ENCODE measurements at places on chromosomes 6 and 20. TPM values are rescaled to one million over a fixed set of nuclear protein-coding genes. Genes with fewer than 3 reads are reported as not detected.

The SNAP25 gene
- 6.7 TPM for polyA plus RNA-seq

The CLPSL1 gene
- 0.88 TPM for polyA plus RNA-seq

The ADGB gene
- 0.34 TPM for polyA plus RNA-seq

The TMEM170B gene
- 10.2 TPM for polyA plus RNA-seq

The TMEM14A gene
- 51.2 TPM for polyA plus RNA-seq

The COX4I2 gene
- polyA plus RNA-seq: 2.3 TPM

The MYB gene
- 3.7 TPM for polyA plus RNA-seq

The PEDS1 gene
- 28.7 TPM for polyA plus RNA-seq

The RNF182 gene
- polyA plus RNA-seq: 2.5 TPM

The HLA-DRB5 gene
- 11.4 TPM for polyA plus RNA-seq

DNA sequence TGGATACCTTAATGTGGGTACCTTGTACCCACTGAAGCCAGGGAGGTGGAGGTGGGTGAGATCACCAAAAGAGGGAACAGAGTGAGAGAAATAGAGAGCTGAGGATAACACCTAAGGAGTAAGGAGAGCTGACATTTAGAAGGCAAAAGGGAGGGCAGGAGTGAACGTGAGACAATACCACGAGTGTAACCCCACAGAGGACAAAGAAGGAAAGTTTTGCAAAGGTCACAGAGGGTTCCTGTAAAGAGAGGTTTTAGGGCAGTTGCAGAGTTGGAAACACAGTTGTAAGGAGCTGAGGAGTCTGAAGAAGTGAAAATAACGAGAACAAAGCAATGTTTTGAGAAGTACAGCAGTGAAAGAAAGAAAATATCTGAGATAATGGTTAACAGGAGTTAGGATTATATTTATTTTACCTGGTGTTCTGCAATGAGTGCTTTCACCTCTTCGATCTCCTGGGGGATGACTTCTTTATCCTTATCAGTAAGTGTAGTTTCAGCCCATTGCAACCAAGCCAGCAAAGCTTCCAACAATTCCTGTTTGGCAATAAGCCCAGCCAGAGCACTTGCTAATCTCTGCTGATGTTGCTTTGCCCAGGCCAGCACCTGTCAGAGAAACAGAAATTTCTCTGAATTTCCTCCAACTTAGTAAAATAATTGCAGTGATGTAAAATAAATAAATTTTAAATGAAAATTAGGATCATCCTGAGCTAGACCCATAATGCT lies 166.8 kb downstream of the DST start:
- no peak for DNase-seq

DNA sequence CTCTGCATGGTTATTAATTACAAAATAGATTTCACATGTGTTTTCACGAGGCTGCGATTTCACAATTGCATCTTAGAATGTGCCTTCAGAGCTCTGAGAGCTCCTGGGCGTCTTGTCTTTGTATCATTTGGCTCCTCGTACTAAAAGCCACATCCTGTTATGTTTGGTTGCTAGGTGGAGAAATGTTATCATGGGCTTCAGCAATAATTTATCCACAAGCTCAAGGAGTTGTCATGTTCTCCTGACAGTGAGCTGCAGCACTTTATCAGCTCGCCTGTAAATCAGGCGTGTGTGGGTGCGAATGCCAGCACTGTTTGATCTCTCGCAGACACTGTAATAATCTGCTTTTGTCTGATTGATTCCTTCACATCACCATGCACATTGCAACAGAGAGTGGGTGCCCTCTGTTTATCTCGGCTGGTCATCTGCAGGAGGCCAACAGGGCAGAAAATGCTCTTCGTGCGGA lies 218.6 kb upstream of the ZFP64 start:
- no peak for DNase-seq

- DNase-seq: no peak
These were observed 198.6 kb upstream of the UST start for GRCh38 chr6:148548065-148548748.

DNA sequence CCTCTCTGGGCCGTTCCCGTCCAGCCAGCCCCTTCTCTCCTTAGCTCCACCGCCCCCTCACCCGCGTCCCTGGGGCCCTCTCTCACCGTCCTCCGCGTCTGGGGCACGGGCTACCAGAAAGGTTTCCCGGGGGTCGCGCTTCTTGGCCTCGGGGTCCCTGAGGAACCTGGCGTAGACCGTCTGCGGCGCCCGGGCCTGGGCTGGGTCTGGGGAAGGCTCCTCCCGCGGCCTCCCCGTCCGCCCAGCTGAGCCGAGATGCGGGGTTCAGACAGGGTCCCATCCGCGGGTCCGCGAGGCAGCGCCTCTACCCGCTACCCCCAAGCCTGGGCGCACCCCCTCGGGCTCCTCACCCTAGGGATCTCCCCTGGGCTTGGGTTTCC lies 1.1 kb downstream of the TULP1 start:
- no peak for DNase-seq

DNA sequence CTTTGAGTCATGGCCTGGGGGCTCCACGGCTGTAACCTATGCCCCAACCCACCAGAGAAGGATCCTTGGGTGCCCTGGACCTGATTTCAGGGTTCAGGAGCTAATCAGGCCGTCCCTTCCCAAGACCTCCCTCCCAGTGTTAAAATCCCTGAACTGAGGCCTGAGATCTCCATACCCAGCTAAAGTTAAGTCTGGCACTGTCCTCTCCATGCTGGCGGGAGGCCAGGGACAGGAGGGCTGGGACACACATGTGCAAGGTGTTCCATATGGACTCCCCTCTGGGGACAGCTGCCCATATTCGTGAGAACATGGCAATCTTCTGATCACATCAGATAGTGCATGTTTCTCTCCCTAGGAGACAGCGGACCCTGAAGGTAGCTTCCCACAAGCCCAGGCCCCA lies 11.5 kb upstream of the TREML4 start:
- DNase-seq: no peak

- DNase-seq: no peak
These were observed 1289.3 kb downstream of the HACE1 start for GRCh38 chr6:103570431-103570830.

DNA sequence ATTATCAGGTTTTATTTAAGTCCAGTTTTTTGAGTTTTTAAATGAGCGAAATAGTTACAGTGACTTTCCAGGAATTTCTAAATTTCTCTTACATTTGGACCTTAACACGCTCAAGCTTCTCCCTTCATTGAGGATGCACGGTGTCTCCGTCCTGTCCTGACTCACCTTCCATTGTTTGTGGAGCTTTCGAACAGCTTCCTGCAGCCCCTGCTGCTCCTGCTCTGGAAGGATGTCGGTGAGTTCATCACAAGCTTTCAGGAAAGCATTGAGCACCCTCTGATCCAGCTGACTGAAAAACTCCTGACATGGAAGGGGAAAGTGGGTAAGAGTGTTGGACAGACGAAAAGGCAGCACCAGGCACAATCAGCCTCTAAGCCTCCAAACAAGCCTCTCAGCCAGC lies 183.7 kb downstream of the SYNE1 start:
- DNase-seq: no peak

DNA sequence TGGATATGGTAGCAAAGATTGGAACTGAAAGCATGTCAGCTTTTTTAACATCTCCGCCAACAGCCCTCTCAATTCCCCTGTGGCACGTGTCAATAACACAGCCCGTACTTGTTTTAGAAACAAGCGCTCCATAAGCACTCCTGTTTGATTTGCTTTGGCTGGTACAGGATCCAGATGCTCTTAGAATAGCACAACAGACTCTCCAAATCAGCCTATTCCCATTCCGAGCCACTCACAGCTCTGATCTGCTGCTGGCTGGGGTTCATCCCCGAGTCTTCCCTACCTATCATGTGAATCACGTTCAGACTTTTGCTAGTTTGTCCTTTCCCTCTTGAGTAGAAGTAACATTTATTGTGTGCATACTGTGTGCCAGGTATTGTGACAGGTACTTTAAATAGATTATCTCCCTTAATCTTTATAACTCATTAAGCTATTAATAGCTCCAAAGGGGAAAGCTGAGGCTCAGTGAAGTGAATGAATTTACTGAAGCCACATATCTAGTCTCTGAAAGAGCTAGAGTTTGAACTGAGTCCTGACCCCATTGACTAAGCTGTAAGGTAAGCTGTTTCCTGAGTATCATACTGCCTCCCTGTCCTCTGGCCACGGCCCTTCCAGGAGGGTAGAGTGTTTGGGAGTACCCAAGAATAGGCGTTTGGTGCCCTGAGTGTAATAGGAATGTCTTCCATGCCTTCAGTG lies 46.7 kb downstream of the RALY start:
- no peak for DNase-seq

DNA sequence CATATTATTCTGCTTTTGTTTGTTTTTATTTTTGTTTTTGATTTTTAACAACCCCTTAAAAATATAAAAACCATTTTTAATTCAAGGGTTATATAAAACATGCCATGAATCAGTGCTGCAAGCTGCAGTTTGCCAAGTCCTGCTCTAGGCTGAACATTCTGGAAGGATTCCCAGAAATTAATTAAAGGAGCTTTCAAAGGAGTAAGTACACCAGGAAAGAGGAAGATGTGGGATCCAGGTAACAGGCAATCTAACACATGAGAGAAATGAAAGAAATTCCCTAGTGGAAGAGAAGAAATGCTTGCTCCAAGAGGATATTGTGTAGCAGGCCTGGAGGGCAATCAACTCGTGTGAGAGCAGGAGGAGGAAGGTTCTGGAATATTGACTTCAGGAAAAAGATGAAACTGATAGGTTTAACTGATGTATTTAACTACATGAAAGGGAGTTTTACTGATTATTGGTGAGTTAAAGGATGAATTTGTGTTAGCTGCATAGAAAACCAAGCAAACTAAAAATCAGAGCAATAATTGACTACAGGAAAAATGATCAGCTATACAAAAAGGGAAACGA lies 146.0 kb upstream of the PHACTR1 start:
- no peak for DNase-seq

DNA sequence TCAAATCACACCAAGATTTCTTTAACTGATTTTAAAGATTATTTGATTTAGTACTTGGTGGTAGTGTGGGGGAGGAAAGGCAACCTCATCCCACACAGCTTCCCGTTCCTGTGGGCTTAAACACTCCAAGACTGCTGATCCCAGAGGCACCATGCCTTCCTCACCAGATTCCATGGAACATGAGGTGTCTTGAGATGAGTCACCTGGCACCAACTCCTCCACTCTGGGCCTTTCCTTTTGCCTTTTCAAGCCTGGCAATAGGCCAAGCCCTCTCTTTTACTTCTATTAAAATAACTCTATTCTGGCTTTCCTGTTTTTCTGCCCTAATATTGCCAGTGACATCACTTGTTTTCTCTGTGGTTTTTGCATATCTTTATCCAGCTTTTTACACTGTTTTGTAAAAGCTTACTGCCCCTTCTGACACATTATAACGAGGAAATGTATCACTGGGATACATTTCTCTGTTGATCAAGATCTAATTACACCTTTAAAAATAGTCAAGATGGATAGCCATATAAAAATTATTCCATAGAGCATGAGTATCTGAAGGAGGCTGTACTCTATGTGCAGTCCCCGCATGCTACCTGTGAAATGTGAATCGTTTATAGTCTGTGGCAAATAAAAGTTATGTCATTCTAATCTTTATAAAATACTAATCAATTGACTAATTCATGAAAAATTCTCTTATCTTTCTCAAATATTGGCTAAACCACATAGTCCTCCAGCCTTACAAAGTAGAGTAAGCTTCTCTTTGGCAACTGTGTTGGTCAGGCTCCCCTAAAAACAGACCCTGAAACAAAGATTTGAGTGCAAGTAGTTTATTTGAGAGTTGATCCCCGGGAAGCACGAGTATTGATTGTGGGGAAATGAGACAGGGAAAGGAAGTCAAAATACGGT lies 257.8 kb upstream of the KCNQ5 start:
- no peak for DNase-seq

GRCh38 chr6:167153521-167153959 lies 4.2 kb downstream of the GPR31 start:
- DNase-seq: no peak

DNA sequence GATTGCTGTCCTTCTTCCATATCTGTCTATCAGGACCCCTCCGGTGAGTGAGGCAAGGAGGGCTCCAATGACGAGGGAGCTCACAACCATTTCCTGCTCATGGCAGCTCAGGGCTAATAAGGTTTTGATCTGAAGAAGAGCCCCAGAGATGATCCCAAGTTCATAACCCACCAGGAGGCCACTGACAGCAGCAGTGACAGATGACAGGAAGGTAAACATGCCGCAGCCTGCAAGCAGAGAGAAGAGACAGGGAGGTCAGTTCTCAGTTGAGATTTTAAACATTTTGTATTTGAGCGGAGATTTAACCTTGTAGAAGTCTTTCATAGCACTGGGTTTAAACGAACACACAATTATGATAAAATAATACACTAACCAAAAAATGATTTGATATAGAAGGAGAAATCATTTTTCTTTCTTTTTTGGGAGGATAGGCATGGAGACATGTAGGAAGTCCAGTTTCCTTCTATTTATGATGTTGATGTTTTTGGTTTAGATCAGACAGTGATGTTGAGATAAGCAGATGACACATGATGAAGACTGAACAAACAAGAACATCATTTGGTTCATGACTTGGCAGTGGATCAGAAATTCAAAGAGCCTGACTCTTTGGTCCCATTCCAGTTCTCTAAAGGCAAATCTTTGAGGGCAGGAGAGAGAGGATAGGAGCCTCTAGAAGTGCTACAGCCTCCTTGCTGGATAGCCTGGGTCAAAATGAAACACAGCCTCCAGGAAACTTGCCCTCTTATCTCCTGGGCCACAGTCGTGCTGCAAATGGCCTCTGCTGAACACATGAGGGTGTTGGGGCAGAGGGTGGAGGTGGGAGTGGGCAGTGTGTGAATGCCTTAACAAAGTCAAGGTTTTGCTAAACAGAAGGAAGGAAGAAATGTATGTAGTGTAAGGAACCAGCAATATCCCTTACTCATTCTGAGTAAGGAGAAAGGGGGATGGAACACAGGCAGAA lies 22.6 kb downstream of the SLC2A12 start:
- no peak for DNase-seq

GRCh38 chr6:1208876-1209275 lies 103.0 kb upstream of the FOXQ1 start:
- no peak for DNase-seq

DNA sequence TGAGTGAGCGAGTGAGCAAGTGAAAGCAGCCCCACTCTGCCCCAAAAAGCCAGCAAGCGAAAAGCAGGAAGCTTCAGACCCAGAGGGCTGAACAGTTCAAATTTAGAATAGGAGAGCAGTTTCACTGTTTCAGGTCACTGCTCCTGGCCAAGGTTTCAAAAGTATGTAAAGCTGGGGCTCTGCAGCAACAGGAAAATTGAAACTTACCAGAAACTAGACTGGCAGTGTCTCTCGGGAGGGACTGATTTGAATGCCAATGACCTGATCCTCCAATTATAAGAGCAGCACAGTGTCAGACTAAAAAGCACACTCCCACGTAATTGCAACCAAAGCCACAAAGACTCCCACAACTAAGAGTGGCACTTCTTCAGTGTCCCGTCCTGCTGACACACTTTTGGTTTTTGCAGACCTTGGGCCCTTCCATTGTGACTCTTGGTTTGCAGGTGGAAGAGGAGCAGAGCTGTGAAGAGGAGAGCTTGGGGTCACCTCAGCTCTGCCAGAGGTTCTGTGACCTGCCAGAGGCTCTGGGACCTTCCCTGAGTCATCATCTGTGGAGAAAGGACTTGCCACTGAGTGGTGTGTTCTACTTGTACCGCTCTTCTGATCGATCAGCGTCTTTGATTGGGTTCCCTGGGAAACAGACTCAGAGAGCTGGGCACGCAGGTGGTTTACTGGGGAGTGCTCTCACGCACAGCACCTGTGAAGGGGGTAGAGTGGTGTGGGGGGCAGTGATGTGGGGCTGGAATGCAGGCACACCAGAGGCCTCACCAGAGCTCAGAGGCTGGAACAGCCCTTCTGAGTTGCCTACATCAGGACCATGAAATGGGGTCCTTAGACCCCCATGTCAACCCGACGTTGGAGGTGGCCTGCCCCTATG lies 52.7 kb upstream of the PTGIS start:
- DNase-seq: no peak

GRCh38 chr6:139308286-139308916 lies 16.6 kb upstream of the TXLNB start:
- no peak for DNase-seq
